ENCODE measurements at places on chromosomes 5 and 9. TPM values are rescaled to one million over a fixed set of nuclear protein-coding genes. Genes with fewer than 3 reads are reported as not detected.

Gene CDK5RAP2
- 13.8 TPM for total RNA-seq

Gene GABRA1
- not detected for total RNA-seq

Gene SYK
- total RNA-seq = under 0.01 TPM

Gene PRDM9
- not detected for total RNA-seq

Gene NTNG2
- total RNA-seq = 1.1 TPM

Gene ALDH1A1
- 3.5 TPM for total RNA-seq

Gene BTNL3
- total RNA-seq = not detected

Gene GLRA1
- total RNA-seq = not detected

Gene PCDHB10
- total RNA-seq = 0.43 TPM

Gene FAM120A
- total RNA-seq = 130 TPM

Gene FCN1
- total RNA-seq = not detected

Gene PCDHGA2
- total RNA-seq = 2.0 TPM

Gene CDH9
- total RNA-seq = not detected

Gene ZDHHC12
- total RNA-seq = 67.0 TPM

Gene ORM2
- total RNA-seq = not detected

Gene PBX3
- total RNA-seq = 15.8 TPM

Gene GTF3C5
- 46.2 TPM for total RNA-seq

Gene PALM2AKAP2
- 66.4 TPM for total RNA-seq

Gene TRIO
- total RNA-seq = 371 TPM

Data from placental pericyte (primary cell).